ENCODE measurements at places on chromosomes 1 and 21. TPM values are rescaled to one million over a fixed set of nuclear protein-coding genes. Genes with fewer than 3 reads are reported as not detected.

DNA sequence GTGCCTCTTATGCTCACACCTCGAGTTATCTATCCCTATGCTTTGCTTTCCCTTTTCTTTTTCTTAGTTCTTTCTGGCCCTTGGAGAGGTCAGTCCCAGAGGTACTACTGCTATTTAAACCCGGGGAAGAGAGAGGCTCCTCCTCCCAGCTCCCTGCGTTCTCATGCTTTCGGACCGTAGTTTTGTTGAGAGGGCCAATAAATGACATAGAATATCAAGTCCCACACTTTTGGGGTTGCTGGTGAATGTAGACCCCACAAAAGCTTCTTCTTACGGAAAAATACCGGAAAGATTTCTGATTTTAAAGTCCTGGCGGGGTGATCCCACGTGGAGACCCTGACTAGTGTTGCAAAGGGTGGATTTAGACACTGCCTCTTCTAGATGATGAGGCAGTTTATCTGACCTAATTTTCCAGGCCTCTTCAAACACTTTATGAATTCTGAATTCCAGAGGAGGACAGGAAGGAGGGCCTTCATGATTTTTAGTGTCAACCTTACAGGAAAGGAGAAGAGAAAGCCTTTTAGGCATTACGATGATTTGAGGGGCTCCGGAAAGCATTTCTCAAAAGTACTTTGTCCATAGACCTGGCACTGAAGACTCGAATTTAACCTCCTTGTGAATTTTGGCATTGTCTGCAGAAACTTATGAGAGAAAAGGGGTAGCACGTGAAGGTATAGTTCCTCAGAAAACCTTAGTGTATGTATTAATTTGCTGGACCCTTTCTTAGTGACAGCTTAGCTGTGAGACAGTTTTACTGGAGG, 694 bp downstream of the TMEM167B start:
- peak overlapping the region; percentile 95 for H3K4me3 ChIP-seq
- H3K27me3 ChIP-seq, result no peaks in the 10 kb centered on the region
- H3K36me3 ChIP-seq, result peaks cover 36% of the 10 kb centered on the region
- H3K27ac ChIP-seq, result peak overlapping the region; percentile 96
- peaks cover 17% of the 10 kb centered on the region for H3K4me1 ChIP-seq

DNA sequence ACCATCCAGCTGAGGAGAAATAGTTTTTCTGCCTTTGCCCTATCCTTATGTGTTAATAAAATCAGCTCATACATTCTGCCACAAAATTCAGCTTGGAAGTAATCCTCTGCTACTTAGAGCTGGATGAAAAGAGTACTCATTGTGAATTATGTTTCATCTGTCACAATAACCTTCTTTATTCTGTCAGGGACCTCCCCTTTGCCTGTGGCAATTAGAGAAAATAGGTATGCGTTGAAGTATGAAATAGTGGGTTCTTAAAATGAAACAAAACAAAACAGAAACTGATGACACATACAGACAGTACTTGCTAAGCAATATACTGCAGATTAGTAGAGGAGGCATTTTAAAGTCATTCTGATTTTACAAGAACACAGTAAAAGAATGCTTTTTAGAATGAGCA, 578.5 kb downstream of the USP25 start:
- no peaks in the 10 kb centered on the region for H3K4me1 ChIP-seq
- H3K36me3 ChIP-seq, result no peaks in the 10 kb centered on the region
- no peaks in the 10 kb centered on the region for H3K27me3 ChIP-seq
- no peak for DNase-seq
- peak overlapping the region; percentile 7 for H3K27ac ChIP-seq

DNA sequence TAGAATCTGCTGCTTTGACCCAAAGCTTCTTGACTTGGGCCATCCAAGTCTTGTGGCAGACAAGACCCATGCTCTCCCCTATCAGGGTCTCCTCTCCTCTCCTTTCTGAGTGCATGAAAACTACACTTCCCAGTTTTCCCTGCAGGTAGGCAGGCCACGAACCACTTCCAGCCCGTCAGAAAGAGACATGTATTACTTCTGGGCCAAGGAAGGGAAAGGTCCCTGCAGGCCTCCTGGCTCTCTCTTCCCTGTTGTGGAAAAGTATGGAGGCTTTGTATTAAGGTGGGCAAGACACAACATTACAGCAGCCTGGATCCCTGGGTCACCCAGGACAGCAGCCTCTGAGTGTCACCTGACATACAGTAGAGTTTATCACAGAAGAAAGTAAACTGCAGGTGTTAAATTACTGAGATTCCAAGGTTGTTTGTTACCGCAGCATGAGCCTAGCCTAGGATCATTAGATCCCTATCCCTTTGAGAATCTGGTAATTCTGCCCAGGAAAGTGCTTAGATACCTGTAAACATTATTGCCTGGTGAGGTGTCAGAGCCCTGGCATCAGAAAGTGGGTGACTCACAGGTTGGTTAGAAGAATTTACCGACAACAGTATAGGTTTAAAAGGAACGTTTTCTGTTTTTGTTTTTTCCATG, 717.3 kb downstream of the MATN1 start:
- no peak for DNase-seq
- H3K36me3 ChIP-seq, result no peaks in the 10 kb centered on the region
- H3K4me1 ChIP-seq, result no peaks in the 10 kb centered on the region
- H3K4me3 ChIP-seq, result no peak overlapping the region
- no peaks in the 10 kb centered on the region for H3K27me3 ChIP-seq

TMEM269 gene
- total RNA-seq, result not detected

- peak overlapping the region; percentile 79 for H3K27ac ChIP-seq
- H3K27me3 ChIP-seq, result no peaks in the 10 kb centered on the region
- no peaks in the 10 kb centered on the region for H3K36me3 ChIP-seq
- no peak overlapping the region for H3K4me3 ChIP-seq
These were observed 51.3 kb downstream of the KRTAP19-8 start for GRCh38 chr21:30986965-30987364.

GRCh38 chr1:107404756-107405155, 263.9 kb downstream of the NTNG1 start:
- no peak overlapping the region for H3K27ac ChIP-seq
- H3K4me1 ChIP-seq, result no peaks in the 10 kb centered on the region
- no peak overlapping the region for H3K4me3 ChIP-seq
- H3K27me3 ChIP-seq, result no peaks in the 10 kb centered on the region

DNA sequence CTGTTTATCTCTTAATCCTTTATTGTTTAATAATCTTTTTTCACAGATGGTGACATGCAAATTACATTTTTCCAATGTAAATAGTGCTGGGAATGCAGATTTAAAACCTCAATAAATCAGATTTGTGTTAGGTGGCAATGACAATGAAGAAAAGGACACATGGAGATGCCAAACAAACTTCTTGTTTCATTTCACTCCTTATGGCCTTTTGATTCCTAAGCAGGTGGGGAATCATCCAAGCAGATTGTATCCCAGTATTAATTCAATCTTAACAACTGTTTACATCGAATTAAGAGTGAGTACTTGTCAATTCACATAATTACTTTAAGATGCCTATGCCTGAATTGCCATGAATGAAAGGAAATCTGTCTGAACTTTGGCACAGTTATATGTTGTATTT, 98.9 kb upstream of the RGS18 start:
- no peaks in the 10 kb centered on the region for H3K27me3 ChIP-seq
- H3K4me3 ChIP-seq, result no peak overlapping the region
- no peak overlapping the region for H3K27ac ChIP-seq

LRRC3 gene
- 2.6 TPM for total RNA-seq

DNA sequence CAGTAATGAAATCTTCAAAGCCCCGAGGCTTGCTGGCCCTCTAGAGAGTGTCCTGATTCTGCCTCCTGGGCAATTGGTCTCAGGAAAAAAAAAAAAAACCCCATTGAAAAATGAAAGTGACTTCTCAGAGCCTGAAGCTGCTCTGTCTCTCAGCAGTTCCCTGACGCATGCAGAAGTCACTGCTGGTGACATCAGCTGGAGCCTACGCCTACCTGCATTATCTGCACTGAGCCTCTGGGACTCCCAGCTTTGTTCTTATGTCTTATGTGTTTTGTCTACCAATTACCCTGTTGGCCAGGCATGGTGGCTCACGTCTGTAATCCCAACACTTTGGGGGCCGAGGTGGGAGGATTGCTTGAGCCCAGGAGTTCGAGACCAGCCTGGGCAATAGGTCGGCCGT, 10.1 kb upstream of the SLC25A33 start:
- no peak overlapping the region for H3K4me3 ChIP-seq
- H3K27ac ChIP-seq, result no peak overlapping the region
- no peak for DNase-seq
- no peaks in the 10 kb centered on the region for H3K27me3 ChIP-seq

Data from heart left ventricle (tissue), 16 donors.